ENCODE measurements at places on chromosomes 6 and 20. TPM values are rescaled to one million over a fixed set of nuclear protein-coding genes. Genes with fewer than 3 reads are reported as not detected.

The FAM209B gene
- total RNA-seq, result not detected

The CDSN gene
- 37.1 TPM for total RNA-seq

The SLC22A2 gene
- total RNA-seq, result not detected

The ALDH8A1 gene
- total RNA-seq, result 0.99 TPM

The ABHD16B gene
- not detected for total RNA-seq

The LPIN3 gene
- 15.3 TPM for total RNA-seq

The ZNF334 gene
- 7.6 TPM for total RNA-seq

- DNase-seq, result no peak
These were observed 1.8 kb downstream of the MYT1 start for GRCh38 chr20:64165866-64166600.

DNA sequence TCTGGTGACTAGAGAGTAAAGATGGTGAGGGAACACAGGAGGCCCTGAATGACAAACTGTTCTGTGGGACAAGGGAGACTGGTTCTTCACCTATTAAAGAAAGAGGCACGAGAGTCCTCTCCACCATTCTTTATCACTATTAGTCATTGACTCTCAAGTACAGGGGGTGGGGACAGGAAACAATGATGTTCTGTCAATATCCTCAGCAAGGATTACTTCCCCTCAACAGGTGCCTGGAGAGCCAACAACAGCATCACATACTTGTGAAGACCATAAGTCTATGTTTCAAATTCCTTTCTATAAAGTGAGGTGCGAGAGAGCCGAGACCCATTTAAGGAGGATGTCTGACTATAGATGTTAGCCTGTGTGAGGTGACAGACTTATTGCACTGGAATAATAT lies 72.4 kb upstream of the TBC1D7 start:
- no peak for DNase-seq

GRCh38 chr20:33680686-33681085 lies 5.5 kb downstream of the E2F1 start:
- no peak for DNase-seq

DNA sequence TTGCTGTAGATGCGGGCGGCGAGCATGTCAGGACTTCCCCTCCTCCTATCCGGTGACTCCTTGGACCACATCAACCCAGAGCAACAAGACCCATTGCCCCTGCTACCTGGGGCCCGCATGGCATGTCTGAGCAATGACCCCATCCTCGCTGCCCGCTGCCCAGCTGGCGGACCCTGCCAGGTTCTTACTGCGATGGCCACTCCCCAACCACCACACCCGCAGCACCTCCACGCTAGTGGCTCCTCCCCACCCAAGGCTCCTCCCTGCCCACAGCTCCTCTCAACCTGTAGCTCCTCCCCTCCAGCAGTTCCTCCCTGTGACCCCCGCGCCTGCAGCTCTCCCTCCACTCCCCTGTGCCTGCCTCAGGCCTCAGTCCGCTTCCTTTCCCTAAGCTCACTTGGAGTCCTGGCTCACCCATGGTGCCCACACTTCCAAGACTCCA lies 17.6 kb upstream of the SERPINB9 start:
- DNase-seq, result no peak

- DNase-seq, result no peak
These were observed 571.6 kb upstream of the JAG1 start for GRCh38 chr20:11245431-11245830.

DNA sequence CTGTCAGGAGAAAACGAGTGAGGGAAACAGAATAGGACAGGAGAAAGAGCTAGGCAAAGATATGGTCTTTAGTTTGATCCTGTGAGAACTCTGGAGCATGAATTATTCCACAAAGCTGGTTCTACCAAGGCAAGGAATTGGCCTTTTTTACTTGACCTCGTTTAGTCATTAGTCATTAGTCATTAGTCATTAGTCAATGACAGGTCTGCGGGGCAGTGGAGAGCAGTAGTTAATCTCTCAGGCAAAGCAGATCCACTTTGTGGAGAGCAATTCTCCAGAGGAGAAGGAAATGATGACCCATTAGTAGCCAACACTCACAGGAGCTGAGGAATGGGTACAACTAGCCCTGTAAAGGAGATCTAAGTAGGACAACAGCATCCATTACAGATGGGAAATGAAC lies 22.0 kb upstream of the ABCC10 start:
- DNase-seq, result no peak

DNA sequence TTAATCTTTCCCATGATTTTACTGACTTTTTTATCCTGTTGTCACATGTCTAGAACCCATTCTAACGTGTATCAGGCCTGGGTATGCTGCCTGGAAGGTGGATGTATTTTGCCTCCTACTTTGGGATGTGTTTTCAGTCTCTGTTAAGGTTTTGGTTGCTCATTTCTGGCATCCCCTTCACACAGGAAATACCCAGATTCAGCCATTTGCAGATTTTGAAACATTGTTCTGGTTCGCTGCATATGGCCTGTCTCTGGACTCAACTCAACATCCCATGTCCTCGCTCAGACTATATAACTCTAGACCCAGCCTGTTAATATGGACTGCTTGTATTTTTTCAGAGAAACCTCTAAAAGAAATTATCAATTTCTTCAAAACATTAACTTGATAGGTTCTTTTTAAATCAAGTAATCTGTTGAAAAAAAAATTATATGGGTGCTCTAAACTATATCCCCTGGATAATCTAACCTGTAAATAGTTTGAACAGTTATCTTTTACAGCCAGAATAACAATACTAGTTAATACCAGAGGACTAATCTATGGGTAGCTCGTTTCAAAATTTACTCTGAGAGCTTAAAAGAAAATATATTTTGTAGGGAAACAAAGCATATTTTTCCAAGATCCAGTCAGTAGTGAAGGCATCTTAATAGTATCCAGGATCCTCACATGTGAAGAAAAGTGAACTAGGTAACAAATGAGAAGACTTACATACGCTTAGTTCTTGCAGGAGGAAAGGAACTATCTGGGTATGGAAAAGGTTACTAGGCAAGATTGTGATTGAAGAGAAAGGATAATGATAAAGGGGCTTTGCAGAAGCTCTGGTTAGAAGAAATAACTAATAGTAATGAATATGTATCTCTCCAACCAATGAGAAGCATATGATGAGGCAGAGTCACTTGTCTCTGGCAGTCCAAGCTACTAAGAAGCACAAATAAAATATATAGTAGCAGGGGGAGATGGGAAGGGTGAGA lies 23.4 kb upstream of the HLA-DQB1 start:
- no peak for DNase-seq

- no peak for DNase-seq
These were observed 443.5 kb downstream of the PREX1 start for GRCh38 chr20:48384147-48384818.

DNA sequence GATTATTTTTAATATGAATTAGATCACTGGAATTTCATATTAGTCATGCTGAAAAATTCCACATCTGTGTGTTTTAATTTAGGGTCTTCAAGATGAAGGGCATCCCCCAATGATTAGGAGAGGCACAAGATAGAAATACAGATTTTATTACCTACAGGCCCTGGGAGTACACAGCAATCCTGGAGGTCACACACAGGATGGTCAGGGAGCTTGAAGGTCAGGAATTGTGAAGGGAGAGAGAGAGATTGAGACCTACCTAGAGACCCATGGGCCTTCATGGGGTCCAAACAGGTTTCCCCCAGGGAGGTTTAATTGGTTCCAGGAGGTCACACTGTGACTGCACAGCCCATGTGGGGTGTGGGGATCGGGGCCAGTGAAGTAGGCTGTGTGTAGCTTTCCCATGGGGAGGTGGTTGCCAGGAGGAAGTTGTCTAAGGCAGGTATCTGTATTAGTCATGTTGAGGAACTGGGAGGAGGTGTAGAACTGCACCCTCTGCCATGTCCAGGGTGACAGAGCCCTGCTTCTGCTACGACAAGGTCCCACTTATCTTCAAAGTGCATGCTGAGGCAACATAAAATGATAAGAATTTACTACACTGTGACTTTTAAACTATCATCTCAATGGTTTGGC lies 18.3 kb downstream of the SNX9 start:
- no peak for DNase-seq

- DNase-seq, result no peak
These were observed 6.5 kb downstream of the RNF144B start for GRCh38 chr6:18393698-18394097.

DNA sequence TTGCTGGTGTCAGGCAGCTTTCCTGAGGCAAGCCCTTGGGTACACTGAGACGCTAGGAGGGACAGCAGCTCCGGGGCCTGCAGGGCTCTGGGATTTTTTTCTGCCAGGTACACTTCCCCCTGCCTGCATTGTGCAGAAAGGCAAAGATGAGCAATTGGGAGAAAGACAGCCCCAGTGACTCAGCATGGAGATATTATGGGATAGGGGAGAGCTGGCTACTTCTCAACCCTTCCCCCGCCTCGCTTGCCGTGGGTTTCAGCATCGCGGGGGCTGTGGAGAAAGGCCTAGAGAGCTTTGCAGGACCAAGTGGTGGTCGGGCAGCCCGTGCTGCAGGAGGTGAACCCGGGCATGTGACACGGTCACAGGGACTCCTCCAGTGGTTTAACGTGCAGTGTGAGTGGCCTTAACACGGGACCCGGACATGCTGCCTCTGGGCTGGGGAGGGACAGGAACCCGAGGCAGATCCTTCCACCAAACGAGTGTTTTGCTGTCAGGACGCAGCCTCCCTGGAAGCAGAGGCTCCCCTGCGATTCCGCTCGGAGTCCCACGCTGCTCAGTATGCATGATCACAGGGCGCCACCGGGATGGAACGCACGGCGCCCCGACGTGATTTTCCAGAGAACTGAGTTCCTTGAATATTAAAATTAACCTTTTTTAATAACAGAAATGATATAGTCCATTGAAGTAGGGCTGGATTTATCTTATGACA lies 139.9 kb downstream of the CDH4 start:
- DNase-seq, result no peak

- no peak for DNase-seq
These were observed 14.8 kb upstream of the MAS1L start for GRCh38 chr6:29502597-29502996.
